ENCODE measurements at places on chromosomes 1 and 21.

GRCh38 chr1:203238535-203238934, 9.1 kb upstream of the CHIT1 start:
- no peak for DNase-seq

- DNase-seq = no peak
These were observed 114.3 kb upstream of the ZNF678 start for GRCh38 chr1:227449051-227449450.

GRCh38 chr1:38153066-38153777, 106.6 kb upstream of the POU3F1 start:
- DNase-seq = no peak

DNA sequence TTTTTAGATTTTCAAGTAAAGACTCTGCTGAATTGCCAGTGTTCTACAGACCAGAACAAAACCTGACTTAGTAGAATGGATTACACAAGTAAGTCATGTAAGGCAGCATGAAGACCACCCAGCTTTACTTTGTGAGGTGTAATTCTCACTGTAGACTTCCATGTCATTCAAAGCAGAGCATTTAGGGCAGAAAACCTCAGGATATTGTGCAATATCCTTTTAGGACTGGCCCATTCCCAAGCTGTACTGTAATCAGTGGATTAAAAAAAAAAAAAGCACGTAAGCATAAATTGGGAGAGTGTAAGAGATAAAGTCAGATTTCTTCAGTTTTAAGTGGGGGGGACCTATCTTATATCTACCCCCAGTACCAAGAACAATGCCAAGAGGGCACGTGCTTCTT, 380.5 kb upstream of the PRMT6 start:
- DNase-seq = peak; percentile 85

GRCh38 chr1:199202331-199202730, 563.5 kb downstream of the PTPRC start:
- no peak for DNase-seq

GRCh38 chr1:51936531-51936930, 54.0 kb downstream of the RAB3B start:
- DNase-seq = no peak

GRCh38 chr1:235327559-235328270, at the start of gene ARID4B:
TSS of gene ARID4B (minus strand) at chr1:235328179. CDS start at chr1:235326919, 1,260 bp downstream.
- DNase-seq = no peak

DNA sequence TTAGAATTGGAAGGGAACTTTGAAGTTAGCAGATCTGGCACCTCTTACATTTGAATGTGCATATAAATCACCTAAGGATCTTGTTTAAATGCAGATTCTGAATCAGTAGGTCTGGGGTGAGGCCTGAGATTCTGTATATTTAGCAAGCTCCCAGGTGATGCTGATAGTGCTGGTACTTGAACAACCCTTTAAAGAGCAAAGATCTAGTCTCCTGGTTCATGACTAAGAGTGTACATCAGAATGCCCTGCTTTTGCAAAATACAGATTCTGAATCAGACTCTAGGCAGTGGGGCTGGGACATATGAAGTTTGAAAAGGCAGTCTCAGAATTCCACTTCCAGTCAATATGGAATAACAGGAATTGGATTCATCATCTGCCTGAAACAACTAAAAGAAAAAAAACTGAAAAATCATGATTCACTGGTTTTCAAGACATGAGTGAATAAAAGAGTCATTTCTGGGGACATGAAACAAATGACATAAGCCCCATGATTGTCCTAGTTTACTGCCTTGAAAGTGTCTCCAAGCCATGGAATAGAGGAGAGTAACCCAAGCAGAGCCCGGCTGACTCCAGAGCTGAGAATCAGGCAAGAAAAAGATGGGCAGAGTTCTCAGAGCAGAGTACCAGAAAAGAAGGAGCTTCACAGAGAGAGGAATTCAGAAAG, 149.6 kb upstream of the SGIP1 start:
- DNase-seq = no peak

- DNase-seq = peak; percentile 66
These were observed 13.5 kb downstream of the BCAR3 start for GRCh38 chr1:93668121-93668520.

DNA sequence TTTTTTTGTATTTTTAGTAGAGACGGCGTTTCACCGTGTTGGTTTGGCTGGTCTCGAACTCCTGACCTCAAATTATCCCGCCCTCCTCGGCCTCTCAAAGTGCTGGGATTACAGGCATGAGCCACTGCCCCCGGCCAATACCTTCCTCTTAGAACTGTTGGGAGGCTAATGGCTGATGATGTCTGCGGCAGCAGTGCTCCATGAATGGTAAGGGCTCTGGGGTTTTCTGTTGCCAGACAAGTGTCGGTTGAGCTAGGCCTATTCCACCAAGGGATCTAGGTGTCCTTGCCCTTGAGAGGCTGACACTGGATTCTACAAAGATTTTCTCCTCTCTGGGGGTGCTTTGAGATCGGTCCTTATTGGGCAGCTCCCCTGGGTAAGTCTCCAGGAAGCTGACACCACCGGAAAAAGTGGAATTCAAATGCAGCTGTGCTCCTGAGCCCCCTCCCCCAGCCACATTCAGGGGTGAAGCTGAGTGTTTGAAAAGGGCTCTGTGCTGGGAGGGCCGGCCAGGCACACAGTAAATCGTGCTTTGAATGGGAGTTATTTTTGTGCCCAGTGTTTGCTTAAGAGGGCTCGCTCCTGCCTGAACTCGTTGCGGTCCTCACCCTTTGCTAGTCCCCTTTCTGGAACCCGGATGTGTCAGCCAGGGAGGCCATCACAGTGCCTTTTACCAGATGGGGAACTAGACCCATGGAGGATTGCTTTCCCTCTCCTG, 5.2 kb downstream of the SOX13 start:
- DNase-seq = no peak

DNA sequence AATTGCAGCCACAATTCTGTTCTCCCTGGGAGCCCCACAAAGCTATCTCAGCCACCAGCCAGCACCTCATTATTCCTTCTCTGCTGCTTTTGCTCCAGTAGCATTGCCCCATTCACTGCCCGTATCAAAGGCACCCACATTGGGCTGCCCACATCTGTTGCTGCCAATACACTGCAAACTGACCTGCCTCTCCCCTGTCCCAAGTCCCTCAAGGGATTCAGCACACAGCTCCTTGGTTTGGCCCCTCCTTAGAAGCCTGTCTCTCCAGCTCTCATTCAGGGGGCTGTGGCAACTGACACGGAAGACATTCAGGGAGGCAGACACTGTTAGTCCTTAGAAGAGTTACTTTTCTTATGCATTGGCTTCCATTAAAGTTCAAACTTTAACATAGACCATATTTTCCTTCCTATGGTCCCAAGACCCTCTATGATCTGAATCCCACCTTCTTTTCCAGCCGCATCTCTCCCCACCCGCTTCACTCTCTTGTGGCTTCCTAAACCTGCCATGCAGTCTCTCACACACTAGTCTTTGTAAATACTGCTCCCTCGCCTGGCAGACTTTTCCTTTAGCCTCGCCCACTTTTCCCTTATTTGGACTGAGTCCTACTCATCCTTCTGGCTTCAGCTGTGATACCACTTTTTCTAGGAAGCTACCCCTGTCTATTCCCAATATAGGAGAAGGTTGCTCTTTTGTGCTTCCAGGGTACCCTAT, 19.3 kb upstream of the KLHDC8A start:
- peak; percentile 58 for DNase-seq

DNA sequence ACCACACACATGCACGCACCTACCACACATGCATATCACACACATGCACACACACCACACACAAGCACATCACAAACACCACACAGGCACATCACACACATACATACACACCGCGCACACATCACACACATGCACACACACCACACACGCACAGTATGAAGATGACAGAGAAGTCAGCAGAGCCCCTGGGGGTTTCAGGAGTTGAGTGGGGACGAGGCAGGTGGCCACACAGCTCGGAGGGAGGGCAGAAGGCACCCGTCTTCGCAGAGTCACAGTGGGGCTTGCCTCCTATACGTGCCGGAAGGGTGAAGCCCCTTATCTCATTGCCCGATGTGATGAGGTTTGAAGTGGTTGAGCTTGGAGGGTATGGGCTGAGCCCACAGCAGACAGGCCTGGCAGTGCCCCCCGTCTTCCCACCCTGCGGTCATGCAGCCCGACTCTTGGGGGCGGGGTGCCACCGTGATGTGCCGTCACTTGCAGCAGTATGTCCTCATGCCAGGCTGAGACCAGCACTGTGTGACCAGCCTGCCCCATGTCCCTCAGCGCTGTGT, 9.9 kb downstream of the PDE9A start:
- DNase-seq = no peak

DNA sequence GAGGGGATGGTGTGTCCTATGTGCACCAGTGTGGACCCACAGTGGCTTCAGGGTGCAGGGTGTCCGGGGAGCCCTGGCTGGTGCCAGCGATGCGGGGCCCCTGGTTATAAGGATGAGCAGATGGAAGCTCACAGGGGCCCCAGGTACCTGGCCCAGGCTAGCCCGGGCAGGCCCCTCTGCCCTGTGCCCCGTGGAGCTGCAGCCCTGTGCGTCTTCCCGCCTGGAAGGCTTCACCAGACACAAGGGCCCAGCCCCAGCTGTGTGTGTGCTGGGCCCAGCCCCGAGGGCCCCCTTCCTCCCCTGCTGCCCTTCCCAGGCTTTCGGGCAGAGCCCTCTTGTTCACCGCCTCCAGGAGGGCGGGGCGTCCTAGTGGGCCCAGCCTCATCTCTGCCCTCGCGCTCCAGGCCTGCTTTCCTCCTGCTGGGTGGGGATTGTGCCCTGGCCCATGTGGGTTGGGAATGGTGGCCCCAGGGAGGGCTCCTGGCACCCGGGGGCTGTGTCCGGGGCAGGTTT, 15.9 kb downstream of the PFKL start:
- DNase-seq = no peak
